ENCODE measurements at places on chromosomes 5 and 9.

DNA sequence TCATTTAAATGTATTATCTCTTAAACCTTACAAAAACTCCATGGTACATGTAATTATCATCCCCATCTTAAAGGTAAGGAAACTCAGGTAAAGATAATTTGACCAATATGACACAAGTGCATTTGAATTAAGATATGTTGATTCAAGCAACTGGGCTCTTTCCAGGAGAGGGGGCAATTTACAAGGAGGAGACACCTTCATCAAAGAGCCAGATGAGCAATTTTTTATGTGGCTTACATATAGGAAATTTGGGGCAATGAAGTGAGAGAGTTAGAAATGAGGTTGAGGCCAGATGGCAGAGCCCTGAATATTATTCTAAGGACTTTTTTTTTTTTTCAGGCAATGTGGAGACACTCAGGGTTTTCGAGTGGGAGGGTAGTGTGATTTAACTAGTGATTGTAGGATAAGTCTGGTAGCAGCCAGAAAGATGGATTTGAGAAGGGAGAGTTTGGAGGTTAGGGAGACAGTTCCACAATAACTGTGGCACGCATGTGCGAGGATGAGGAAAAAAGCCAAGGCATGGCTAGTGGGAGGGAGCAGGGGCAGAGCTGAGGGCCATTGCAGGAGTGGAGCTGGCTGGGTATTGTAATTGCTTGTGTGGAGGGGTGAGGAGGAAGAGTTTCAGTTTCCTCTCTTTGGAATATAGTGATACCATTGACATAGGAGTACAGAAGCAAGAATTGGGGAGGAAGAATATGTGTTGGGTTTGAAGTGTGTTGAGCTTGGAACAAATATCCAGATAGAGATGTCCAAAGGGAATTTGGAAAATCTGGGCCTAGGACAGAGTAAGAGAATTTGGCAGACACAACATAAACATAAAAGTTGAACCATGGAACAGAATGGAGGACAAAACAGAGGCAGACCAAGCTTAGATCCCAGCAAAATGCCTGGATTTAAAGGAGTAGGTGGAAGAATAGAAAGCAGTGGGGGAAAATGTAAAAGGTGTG lies 72.0 kb downstream of the ACTBL2 start:
- DNase-seq, result no peak

DNA sequence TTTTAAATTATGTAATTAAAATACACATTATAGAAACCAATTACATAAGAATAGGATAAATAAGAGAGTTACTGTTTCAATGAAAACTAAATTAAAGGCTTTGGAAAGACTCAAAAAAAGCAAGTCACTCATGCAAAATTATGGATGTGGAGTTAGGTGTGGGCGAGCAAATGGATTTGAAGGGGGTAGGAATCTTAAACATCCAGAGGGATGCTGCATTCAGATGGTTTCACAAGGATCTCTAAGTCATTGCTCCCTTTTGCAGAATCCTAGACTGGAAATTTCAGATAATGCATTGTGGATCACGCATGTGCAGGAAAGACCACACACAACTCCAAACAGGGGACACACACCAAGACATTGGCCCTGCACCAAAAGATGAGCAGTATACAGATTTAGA lies 57.5 kb downstream of the DRD1 start:
- DNase-seq, result no peak

GRCh38 chr5:167905919-167906853 lies 385.3 kb upstream of the WWC1 start:
- no peak for DNase-seq

DNA sequence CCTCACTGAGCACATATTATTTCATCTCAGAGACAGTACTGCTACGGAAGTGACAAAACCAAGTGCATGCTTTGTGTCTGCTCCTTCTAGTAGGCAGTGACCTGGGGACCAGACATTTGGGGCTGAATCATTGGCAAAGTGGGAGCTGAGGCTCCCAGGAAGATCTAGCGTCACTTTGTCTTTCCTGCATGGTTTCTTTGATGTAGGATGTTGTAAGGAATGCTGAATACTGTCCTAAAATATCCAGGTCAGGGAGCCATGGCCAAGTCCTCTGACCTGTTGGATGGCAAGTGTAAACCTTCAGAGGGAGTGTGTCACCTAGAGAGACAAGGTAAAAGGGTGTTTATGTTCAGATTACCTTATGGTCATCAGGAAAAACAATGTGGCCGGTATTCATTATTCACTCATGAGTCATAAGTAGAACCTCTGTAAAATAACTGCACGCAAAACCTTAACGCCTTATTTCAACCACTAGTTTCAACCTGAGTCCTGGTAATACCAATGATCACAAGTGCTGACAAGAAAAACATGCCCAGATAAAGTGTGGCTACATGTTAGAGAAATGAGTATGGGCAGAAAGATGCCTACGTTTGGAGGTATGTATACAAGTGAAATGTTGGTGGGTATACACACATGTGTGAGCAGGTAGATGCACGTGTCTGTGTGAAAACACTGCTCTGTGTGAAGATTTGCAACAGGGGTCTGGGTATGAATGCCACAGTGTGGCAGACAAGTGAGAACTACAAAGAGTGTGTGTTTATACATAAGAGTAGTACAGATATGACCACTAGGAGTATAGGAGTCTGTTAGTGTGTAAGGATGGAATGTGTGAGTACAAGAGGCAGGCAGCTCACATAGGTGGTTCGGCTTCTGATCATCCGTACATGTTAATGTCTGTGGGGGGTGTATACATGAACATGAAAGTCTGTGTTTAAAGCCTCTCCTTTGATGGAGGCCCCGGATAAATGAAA lies 263.9 kb downstream of the SPOCK1 start:
- DNase-seq, result no peak

DNA sequence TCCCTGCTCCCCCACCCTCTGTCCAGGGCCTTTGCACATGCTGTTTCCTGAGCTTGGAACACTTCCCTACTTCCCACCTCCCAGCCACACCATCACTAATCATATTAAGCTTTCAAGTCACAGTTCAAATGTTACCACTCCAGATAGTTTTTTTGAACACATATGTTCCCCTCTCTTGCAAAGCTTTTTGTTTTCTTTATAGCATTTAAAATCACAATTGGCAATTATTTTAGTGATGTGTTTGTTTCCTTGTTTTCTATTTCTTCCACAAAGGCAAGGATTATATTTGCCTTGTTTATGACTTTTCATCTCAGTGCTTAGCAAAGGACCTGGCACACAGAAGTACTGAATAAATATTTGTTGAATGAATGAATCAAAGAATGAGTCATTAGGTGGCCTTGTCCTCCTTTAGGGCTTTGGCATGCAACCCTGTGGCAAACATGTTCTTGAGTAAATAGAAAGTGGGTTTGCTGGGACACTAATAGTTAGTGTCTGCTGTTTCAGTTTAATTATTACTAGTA lies 386.8 kb downstream of the FGF10 start:
- DNase-seq, result no peak

DNA sequence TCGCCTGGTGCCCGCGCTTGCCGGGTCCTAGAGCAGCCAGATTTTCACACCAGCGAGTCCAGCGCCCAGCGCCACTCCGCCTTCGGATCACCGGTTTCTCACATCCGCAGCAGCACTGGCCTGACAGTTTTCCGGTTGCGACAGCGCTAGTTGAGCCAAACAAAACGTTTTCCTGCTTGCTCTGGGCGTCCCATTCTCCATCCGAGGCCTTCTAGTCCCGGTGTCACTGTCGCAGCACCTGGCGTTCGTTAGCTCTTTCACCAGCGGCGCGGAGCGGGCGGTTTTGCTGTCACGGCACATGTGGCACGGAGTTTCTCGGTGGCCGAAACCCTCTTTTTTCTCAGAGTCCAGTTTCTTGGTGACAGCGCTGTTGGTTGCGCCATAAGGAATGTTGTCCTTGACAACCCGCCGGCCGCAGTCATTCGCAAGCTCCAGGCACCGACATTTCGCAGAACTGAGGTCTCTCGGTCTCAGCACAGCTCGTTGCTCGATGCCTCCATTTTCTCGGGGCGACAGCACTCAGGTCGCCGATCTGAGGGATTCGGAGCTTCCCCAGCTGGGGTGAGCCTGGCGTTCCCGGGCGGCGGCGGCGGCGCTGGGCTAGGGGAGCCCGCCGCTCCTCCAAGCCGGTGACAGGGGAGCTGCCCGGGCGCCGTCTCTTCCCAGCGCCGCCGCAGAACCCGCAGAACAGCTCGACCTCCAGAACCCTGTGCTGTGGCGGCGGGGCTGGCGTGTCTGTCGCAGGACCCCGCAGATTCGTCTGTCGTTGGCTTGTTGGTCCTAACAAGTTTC lies 47.8 kb downstream of the ANXA2R start:
- peak; percentile 42 for DNase-seq

DNA sequence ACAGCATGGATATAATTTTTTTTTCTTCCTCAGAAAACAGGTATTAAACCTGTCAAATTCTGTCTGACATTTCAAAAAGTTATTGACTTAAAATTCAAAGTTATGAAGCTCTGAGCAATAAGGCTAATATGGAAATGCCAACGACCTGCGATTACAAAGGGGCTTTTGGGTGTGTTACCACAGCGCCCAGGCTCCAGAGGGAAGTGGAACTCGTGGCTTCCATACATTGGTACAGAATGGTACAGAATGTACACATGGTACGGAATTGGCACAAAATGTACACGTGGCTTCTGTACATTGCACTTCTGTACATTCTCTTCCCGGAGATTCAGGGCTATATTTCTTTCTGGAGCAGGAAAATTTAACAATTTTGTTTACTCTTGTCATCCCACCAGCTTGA lies 225.1 kb upstream of the TBCA start:
- no peak for DNase-seq

GRCh38 chr5:39214912-39215709 lies 4.3 kb downstream of the FYB1 start:
- DNase-seq, result no peak

DNA sequence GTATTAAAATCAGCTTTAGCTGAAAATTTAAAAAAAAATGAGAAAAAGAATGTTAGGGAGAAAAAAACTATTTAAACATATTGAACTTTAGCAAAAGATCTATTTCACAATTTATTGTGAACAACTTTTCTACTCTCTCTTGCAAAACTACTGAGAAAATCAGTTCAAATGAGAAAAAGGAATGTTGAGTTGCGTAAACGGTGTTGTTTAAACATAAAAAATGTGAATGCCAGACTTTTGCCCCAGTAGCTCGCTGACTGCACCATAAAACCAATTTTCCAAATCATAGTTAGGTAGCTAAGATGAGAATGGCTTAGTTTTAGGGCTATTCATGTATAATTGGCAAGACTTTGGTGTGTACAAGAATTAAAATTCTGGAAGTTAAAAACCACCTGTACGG lies 13.4 kb upstream of the RAD23B start:
- no peak for DNase-seq

GRCh38 chr5:38807570-38808483 lies 38.0 kb upstream of the OSMR start:
- DNase-seq, result no peak
